ENCODE measurements at places on chromosomes 11 and 22. TPM values are rescaled to one million over a fixed set of nuclear protein-coding genes. Genes with fewer than 3 reads are reported as not detected.

NTM gene
- not detected for total RNA-seq

- H3K36me3 ChIP-seq: peaks cover 29% of the 10 kb centered on the region
- peaks cover 41% of the 10 kb centered on the region for H3K4me1 ChIP-seq
- H3K27me3 ChIP-seq: no peaks in the 10 kb centered on the region
- H3K4me3 ChIP-seq: peak overlapping the region; percentile 87
- DNase-seq: peak; percentile 49
Observed at GRCh38 chr11:35619855-35620640, 1.8 kb downstream of the FJX1 start.

- no peaks in the 10 kb centered on the region for H3K27me3 ChIP-seq
- H3K36me3 ChIP-seq: no peaks in the 10 kb centered on the region
- no peak overlapping the region for H3K27ac ChIP-seq
Observed at GRCh38 chr22:36117053-36117554, 43.5 kb downstream of the APOL3 start.

DNA sequence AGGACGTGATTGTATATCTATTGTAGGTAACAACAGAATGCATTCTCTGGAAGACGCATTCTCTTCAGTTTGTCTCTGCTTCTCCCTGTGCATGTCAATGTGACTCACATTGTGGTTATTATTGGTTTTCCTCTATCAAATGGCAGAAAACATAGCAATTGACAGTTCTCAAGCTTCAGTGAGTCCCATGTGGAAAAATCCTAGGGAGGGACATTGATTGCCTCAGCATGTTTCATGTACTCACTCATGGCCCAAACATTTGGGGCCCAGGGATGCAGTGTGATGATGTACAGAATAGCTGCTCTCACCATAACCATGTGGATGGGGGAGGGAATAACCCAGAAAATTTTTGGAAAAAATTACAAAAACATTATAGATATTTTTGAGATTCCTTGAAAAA, 9.3 kb upstream of the ARL14EP start:
- DNase-seq: no peak
- no peaks in the 10 kb centered on the region for H3K4me1 ChIP-seq
- H3K36me3 ChIP-seq: no peaks in the 10 kb centered on the region
- H3K27me3 ChIP-seq: peaks cover 15% of the 10 kb centered on the region
- H3K4me3 ChIP-seq: no peak overlapping the region

GRCh38 chr11:22657101-22657694, 9.2 kb upstream of the GAS2 start:
- no peaks in the 10 kb centered on the region for H3K36me3 ChIP-seq
- H3K4me1 ChIP-seq: no peaks in the 10 kb centered on the region
- H3K27ac ChIP-seq: no peak overlapping the region
- no peak for DNase-seq
- no peaks in the 10 kb centered on the region for H3K27me3 ChIP-seq

- H3K27me3 ChIP-seq: peaks cover 94% of the 10 kb centered on the region
- no peak overlapping the region for H3K27ac ChIP-seq
- no peaks in the 10 kb centered on the region for H3K36me3 ChIP-seq
- H3K4me3 ChIP-seq: no peak overlapping the region
- no peaks in the 10 kb centered on the region for H3K4me1 ChIP-seq
Observed at GRCh38 chr22:49720279-49720959, 107.3 kb downstream of the BRD1 start.

GRCh38 chr22:45534339-45535192, 31.9 kb downstream of the FBLN1 start:
- H3K36me3 ChIP-seq: no peaks in the 10 kb centered on the region
- H3K27ac ChIP-seq: no peak overlapping the region
- no peaks in the 10 kb centered on the region for H3K27me3 ChIP-seq
- DNase-seq: no peak

GRCh38 chr11:6402061-6402470, 11.8 kb downstream of the SMPD1 start:
- no peak overlapping the region for H3K4me3 ChIP-seq
- peaks cover 16% of the 10 kb centered on the region for H3K27me3 ChIP-seq
- no peak for DNase-seq
- no peaks in the 10 kb centered on the region for H3K36me3 ChIP-seq
- H3K4me1 ChIP-seq: peaks cover 15% of the 10 kb centered on the region
- H3K27ac ChIP-seq: no peak overlapping the region
